ENCODE measurements at places on chromosomes 12 and 14. TPM values are rescaled to one million over a fixed set of nuclear protein-coding genes. Genes with fewer than 3 reads are reported as not detected.
A peak's percentile ranks its signal among the peaks of the same experiment; 100 is the strongest.

DEPDC4 gene
- 1.5 TPM for total RNA-seq

FAIM2 gene
- 16.4 TPM for total RNA-seq

PUS7L gene
- total RNA-seq, result 13.7 TPM

ATXN7L3B gene
- total RNA-seq, result 19.0 TPM

PARP2 gene
- 19.5 TPM for total RNA-seq

FBXL14 gene
- 8.0 TPM for total RNA-seq

PIWIL1 gene
- total RNA-seq, result not detected

TGM1 gene
- total RNA-seq, result 5.7 TPM

DNA sequence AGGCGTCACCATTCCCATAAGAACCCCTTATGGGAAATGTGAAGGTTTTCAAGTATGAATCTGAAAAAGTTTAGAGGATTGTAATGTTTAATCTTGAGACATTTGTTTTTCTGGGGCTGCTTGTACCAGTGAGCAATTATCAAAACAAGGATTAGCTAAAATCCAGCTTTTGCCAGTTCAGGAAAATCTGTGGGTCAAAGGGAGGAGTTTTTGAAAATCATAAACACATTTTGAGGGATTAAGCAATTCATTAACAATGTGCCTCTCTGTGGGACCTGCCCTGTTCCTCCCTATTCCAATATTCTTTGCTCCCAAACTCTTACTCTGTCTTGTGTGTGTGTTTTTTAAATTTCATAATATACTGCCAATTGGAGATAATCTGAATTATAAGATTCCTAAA lies 11.7 kb upstream of the DAAM1 start:
- DNase-seq, result no peak
- H3K36me3 ChIP-seq, result no peaks in the 10 kb centered on the region
- H3K27ac ChIP-seq, result no peak overlapping the region
- H3K27me3 ChIP-seq, result no peaks in the 10 kb centered on the region
- no peak overlapping the region for H3K4me3 ChIP-seq

- no peaks in the 10 kb centered on the region for H3K27me3 ChIP-seq
- H3K4me3 ChIP-seq, result no peak overlapping the region
- H3K27ac ChIP-seq, result no peak overlapping the region
- H3K4me1 ChIP-seq, result no peaks in the 10 kb centered on the region
- H3K36me3 ChIP-seq, result no peaks in the 10 kb centered on the region
These were observed 986.4 kb downstream of the AACS start for GRCh38 chr12:126051611-126052107.

- H3K4me3 ChIP-seq, result no peak overlapping the region
- no peak overlapping the region for H3K27ac ChIP-seq
- peaks cover 4% of the 10 kb centered on the region for H3K36me3 ChIP-seq
- H3K27me3 ChIP-seq, result no peaks in the 10 kb centered on the region
These were observed 33.5 kb upstream of the NXPH4 start for GRCh38 chr12:57182918-57183575.

DNA sequence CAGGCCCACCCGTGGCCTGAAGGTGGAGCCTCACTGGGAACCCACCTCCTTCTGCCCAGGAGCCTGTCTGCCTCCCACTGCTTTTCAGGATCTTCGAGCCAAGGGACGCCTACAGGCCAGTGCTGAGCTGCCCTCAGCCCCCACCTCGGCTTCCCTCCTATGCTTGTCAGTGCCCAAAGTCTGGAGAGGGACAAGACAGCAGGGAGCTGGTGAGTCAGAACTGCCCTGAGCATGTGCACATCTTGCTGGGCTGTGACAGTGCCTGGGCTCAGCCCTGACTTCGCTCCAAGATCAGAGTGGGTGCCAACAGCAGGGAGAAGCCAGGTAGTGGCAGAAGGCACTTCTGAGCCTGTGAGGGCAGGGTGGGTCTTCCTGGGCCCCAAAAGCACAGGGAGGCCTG lies 286.8 kb downstream of the AEBP2 start:
- peak; percentile 29 for DNase-seq
- H3K27ac ChIP-seq, result no peak overlapping the region
- no peaks in the 10 kb centered on the region for H3K36me3 ChIP-seq
- H3K4me3 ChIP-seq, result no peak overlapping the region

GRCh38 chr12:98817742-98818141 lies 172.7 kb downstream of the APAF1 start:
- H3K27me3 ChIP-seq, result no peaks in the 10 kb centered on the region
- no peak overlapping the region for H3K4me3 ChIP-seq
- no peak for DNase-seq
- no peaks in the 10 kb centered on the region for H3K36me3 ChIP-seq
- H3K4me1 ChIP-seq, result no peaks in the 10 kb centered on the region

- H3K27me3 ChIP-seq, result no peaks in the 10 kb centered on the region
- H3K4me3 ChIP-seq, result no peak overlapping the region
- peaks cover 3% of the 10 kb centered on the region for H3K36me3 ChIP-seq
- H3K27ac ChIP-seq, result no peak overlapping the region
These were observed 6.8 kb downstream of the GIT2 start for GRCh38 chr12:109989380-109989779.

DNA sequence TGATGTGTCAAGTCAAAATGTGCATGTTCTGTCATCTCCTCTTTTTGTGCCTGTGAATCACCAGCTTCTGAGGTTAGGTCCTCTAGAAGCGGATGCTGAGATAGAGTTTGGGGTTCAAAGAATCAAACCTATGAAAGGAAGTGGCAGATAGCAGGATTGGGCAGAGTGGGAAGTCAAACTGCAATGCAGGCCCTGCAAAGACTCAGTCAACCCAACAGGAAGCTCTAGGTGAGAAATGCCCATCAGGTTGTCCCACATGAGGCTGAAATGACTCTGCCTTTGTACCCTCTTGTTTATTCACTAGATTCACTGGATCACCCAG lies 4.5 kb upstream of the MIA2 start:
- no peaks in the 10 kb centered on the region for H3K36me3 ChIP-seq
- no peaks in the 10 kb centered on the region for H3K27me3 ChIP-seq
- no peaks in the 10 kb centered on the region for H3K4me1 ChIP-seq
- H3K4me3 ChIP-seq, result no peak overlapping the region

DNA sequence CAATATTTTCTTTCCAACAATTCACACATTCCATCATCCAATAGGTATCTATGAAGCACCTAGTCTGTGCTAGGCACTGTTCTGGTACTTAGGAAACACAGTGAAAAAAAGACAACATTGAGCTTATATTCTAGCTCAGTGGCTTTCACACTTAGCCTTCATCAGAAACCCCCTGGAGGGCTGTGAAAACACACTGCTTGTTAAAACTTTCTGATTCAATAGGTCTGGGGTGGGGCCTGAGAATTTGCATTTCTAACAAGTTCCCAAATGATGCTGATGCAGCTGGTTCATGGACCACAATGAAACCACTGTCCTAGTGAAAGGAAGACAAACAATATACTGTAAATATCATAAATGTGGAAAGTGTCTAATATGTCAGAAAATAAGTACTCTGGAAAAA lies 5.9 kb downstream of the VTI1B start:
- no peak for DNase-seq
- H3K27ac ChIP-seq, result no peak overlapping the region
- no peaks in the 10 kb centered on the region for H3K4me1 ChIP-seq
- no peaks in the 10 kb centered on the region for H3K27me3 ChIP-seq

DNA sequence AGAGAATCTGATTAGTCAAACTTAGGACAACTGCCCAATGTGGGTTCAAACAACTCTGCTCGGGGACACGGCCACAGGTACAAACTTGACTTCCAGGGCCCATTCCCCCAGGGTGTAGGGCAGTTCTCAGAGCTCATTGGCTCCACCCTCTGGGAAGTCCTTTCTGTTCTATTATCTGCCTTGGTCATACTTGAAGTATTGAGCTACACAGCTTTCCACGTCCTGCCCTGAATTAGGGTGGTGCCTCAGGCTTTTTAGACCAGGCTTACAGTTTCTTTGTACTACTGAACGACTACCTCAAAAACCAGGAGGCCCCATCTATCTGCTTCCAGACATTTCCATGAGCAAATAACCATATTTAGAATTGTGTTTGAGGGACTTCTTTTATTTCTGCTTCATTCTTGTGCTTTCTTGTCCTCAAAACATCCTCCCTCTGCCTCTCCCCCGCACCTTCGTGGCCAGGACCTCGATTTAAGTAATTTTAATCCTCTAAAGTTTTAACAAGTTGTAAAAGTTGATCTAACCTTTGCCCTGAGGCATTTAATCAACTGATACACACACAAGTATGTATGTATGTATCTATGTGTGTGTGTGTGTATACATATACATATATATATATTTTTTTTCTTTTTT lies 281.7 kb upstream of the AMIGO2 start:
- DNase-seq, result no peak
- H3K27ac ChIP-seq, result no peak overlapping the region
- H3K36me3 ChIP-seq, result no peaks in the 10 kb centered on the region
- no peaks in the 10 kb centered on the region for H3K27me3 ChIP-seq
- H3K4me1 ChIP-seq, result no peaks in the 10 kb centered on the region
- no peak overlapping the region for H3K4me3 ChIP-seq

DNA sequence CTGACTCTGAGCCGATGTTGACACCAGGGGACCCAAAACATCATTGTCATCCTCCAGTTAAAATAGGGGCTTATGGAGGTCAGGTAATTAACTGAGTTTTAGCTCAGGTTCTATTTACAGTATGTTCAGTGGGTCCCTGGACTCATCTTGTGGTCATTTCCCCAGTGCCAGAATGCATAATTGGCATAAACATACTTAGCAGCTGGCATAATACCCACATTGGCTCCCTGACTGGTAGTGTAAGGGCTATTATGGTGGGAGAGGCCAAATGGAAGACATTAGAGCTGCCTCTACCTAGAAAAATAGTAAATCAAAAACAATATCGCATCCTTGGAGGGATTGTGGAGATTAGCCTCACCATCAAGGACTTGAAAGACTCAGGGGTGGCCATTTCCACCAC lies 350.9 kb downstream of the C12orf75 start:
- H3K4me1 ChIP-seq, result peaks cover 6% of the 10 kb centered on the region
- H3K36me3 ChIP-seq, result no peaks in the 10 kb centered on the region
- H3K4me3 ChIP-seq, result no peak overlapping the region

DNA sequence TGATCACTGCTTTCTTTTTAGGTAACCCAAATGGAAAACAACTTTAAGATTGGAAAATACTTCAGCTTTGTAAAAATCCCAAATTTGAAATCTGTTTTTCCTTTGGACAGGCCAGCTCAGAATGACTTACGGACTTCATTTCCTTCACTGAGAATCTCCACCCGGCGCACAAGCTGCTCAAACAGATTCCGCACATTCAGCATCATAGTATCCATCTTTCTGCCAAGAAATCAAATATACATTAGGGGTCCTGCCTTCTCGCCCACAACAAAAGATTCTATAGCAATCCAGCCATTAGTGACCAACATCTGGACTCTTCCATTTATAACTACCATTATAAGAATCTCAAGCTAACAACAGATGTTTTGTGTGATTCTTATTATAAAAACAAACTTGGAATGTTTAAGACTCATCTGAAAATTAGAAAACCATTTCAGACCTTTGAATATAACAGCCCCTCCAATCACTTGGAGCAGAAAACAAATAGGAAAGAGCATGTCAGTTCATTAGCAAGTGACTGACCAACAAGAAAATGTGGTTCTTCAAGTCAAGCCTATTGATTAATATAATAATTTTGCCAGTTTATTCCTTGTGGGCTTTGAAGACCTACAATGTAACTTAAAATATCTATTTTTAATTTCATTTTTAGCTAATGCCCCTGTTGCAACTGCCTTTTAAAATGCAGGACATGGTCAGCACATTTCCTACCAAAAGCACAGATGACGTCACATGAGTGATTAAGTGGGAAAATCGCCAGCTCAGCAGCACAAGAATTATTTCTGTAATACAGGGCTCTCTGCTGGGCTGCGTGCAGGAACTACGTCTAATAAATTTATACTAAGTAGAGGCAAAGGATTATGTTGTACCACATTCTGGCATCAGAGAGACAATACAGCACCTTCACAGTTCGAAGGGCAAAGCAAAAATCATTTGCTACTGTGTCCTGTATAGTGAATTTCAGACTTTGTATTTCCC lies 8.5 kb downstream of the RACGAP1 start:
- H3K4me1 ChIP-seq, result no peaks in the 10 kb centered on the region
- no peak overlapping the region for H3K27ac ChIP-seq
- H3K4me3 ChIP-seq, result no peak overlapping the region
- DNase-seq, result peak; percentile 80
